ENCODE measurements at places on chromosomes 16 and 17.

DNA sequence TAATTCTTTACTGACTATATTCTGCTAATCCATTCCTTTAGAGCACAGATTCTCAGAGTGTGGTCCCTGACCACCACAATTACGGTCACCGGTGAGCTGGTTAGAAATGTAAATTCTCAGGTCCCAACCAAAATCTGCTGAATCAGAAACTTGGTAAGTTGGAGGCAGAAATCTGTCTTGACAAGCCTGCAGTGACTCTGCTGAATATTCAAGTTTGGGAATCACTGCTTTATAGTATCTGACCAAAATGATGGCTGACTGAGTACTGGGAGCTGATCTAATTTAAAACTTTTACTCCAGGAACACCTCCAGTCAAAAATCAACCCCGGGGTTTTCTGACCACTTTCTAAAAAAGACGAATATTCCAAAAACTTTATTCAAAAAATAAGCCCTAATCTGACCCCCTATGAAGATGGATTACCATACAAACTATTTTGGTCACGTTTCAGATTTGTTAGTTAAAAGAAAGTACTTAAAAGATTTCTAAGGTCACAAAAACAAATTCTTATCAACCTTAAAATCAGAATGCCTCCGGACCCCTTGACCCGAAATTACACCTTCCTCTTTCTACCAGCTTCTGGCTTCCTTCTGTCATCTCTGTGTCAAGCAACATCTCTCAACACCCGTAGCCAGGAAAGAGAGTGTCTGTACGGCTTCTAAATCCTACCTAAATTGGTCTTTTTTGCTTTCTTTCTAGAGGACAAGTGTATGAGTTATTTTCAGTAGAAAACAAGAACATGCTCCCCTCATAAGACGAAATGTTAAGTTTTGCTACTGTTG, 38.6 kb downstream of the CREBBP start:
- DNase-seq: no peak

GRCh38 chr16:4158143-4159093, 42.2 kb upstream of the ADCY9 start:
- DNase-seq: no peak

DNA sequence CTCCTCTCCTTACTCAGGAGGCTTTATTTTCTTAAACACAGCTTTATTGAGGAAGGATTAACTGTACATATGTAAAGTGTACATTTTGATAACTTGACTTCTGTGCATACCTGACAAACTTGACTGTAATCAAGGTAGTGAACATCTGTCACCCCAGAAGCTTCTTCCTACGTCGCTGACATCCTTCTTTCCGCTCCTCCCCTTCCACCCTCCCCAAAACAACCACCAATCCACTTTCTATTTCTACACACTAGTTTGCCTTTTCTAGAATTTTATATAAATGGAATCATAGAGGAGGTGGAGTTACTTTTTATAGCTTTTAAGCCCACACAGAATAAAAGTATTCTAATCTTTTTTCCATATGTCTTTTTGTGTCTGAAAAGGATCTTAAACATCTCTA, 225.2 kb upstream of the RBFOX1 start:
- DNase-seq: no peak

GRCh38 chr17:40938981-40939380, 1.5 kb upstream of the KRT23 start:
- no peak for DNase-seq

- no peak for DNase-seq
Observed at GRCh38 chr17:74579900-74580299, 12.2 kb downstream of the CD300LD start.

Data from LHCN-M2 (cell line).